Adrenal gland (tissue), 19 donors: ENCODE measurements at places on chromosomes 3 and 15. TPM values are rescaled to one million over a fixed set of nuclear protein-coding genes. Genes with fewer than 3 reads are reported as not detected.

The LRRC15 gene
- 0.08 TPM for polyA plus RNA-seq

DNA sequence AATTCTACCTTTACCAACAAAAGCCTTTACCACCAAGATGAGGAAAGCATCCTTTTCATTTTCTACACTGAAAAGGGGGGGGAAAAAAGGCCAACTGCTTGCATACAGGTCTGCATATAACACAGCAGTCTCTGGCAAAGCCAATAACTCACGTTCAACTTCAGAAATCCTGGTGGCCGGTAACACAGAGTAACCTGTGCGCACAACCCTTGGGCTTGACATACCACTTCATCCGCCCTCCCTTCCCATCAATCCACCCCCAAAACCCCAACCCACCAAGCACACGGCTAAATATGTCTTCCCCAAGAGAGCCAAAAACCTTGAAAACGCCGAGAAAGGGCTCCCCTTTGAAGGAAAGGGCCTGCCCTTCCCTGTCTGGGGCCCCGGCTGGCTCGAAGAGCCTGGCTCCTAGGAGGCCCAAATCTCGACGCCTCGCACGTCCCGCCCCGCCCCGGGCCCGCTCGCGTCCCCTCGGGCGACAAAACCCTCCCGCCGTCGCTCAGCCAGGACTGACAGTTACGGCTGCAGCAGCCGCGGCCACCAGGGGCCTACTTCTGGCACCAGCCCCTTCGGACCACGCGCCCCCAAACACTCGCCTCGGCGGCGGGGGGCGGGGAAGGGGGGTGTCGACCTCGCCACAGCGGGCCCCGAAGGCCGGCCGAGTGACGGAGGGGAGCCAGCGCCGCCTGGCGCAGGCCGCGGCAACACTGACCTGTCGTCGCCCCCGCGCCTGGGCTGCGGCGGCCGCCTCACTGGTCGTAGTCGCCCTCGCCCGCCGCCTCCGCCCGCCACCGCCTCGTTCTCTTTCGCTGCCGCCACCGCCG is 835 bp downstream of the UBE3A start:
- H3K27me3 ChIP-seq = no peaks in the 10 kb centered on the region
- peak; percentile 49 for DNase-seq
- H3K27ac ChIP-seq = peak overlapping the region; percentile 99
- peak overlapping the region; percentile 75 for H3K4me3 ChIP-seq
- H3K4me1 ChIP-seq = peaks cover 10% of the 10 kb centered on the region

- no peak for DNase-seq
- H3K4me3 ChIP-seq = no peak overlapping the region
- H3K27ac ChIP-seq = no peak overlapping the region
- H3K27me3 ChIP-seq = no peaks in the 10 kb centered on the region
These were observed 116.5 kb downstream of the EEFSEC start for GRCh38 chr3:128269796-128270195.

The MESP1 gene
- polyA plus RNA-seq = 11.7 TPM

DNA sequence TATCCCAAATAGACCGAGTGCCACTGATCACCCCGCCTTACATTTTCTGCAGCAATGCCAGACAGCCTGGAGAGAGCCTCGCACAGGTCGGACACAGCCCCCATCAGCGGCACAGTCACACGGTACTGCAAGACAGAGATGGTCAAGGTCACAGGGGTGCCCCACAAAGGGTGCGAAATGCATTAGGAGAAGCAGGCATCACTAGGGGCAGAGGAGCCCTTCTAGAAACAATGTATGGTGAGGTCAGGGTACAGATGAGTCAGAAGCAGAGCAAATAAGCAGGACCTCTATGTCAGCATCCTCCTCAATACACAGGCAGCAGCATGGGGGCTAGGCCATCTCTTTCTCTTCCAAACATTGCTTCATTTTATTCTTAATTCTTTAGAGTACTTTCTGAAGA is 21.5 kb upstream of the C3orf62 start:
- peaks cover 9% of the 10 kb centered on the region for H3K4me1 ChIP-seq
- no peaks in the 10 kb centered on the region for H3K27me3 ChIP-seq
- peaks cover 95% of the 10 kb centered on the region for H3K36me3 ChIP-seq
- DNase-seq = no peak
- no peak overlapping the region for H3K27ac ChIP-seq
- H3K4me3 ChIP-seq = no peak overlapping the region

GRCh38 chr3:38644016-38644661 is 5.3 kb downstream of the SCN5A start:
- peaks cover 5% of the 10 kb centered on the region for H3K4me1 ChIP-seq
- peak; percentile 1 for DNase-seq
- no peak overlapping the region for H3K4me3 ChIP-seq
- H3K27me3 ChIP-seq = peaks cover 20% of the 10 kb centered on the region
- no peaks in the 10 kb centered on the region for H3K36me3 ChIP-seq

The STRA6 gene
- 9.4 TPM for polyA plus RNA-seq

- H3K27me3 ChIP-seq = no peaks in the 10 kb centered on the region
- no peak for DNase-seq
- no peaks in the 10 kb centered on the region for H3K36me3 ChIP-seq
- no peaks in the 10 kb centered on the region for H3K4me1 ChIP-seq
- no peak overlapping the region for H3K27ac ChIP-seq
These were observed 15.4 kb downstream of the TMEM44 start for GRCh38 chr3:194617827-194618226.

- H3K27ac ChIP-seq = no peak overlapping the region
- no peaks in the 10 kb centered on the region for H3K4me1 ChIP-seq
- H3K27me3 ChIP-seq = no peaks in the 10 kb centered on the region
- H3K36me3 ChIP-seq = no peaks in the 10 kb centered on the region
These were observed 31.4 kb upstream of the FAN1 start for GRCh38 chr15:30872341-30872748.

DNA sequence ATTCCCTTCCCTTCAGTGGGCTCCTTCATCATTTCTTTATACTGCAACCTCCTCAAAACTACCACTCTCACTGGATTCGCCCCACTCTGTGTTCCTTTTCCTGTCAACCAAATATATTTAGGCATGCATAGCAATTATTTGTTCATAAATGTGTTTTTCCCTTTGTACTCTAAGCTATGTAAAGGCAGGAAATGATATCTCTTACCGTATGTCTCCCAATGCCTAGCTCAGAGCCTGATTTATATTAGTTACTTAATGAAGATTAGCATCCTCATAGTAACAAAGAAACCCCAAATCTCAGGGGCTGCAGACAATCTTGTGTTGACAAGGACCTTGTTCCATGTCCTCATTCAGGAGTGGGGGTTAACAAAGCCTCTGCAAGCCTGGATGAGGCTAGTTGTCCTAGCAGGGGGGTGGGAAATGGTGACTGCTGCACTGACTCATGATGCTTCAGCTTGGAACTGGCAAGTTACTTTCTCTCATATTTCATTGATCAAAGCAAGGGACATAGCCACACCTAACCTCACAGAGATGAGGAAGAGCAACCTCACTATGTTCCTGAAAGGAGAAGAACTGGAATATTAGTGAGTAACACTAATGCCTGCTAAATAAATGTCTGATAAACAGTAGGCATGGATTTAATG is 15.2 kb downstream of the PHLDB2 start:
- DNase-seq = no peak
- no peaks in the 10 kb centered on the region for H3K4me1 ChIP-seq
- no peak overlapping the region for H3K27ac ChIP-seq
- H3K27me3 ChIP-seq = no peaks in the 10 kb centered on the region
- no peaks in the 10 kb centered on the region for H3K36me3 ChIP-seq

The GOLGA6A gene
- polyA plus RNA-seq = 0.03 TPM

The LMAN1L gene
- 0.88 TPM for polyA plus RNA-seq

DNA sequence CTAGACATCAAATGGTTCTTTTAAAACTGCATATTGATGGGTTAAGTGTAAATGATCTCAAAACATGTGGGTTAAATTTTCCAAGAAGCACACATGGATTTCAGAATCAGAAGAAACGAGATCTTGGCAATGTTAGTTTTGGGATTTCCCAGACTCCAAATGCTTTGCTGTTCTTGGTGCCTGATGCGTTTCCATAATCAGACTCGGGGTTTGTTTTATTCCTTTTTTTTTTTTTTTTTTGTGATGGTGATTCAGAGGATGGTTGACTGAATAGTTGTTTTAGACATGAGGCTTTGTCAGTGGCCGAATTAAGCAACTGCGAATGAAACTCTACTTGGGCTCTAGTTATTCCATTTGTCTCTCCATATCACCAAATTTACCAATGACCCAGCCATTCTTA is 52.2 kb upstream of the FAM98B start:
- H3K27ac ChIP-seq = no peak overlapping the region
- H3K36me3 ChIP-seq = no peaks in the 10 kb centered on the region
- no peaks in the 10 kb centered on the region for H3K27me3 ChIP-seq
- DNase-seq = no peak

- no peak overlapping the region for H3K4me3 ChIP-seq
- H3K27ac ChIP-seq = no peak overlapping the region
- no peaks in the 10 kb centered on the region for H3K4me1 ChIP-seq
- no peaks in the 10 kb centered on the region for H3K27me3 ChIP-seq
- DNase-seq = no peak
These were observed 656.6 kb upstream of the ADAMTS9 start for GRCh38 chr3:65344444-65344843.

The C3orf49 gene
- polyA plus RNA-seq = not detected

- H3K4me1 ChIP-seq = no peaks in the 10 kb centered on the region
- DNase-seq = no peak
- no peaks in the 10 kb centered on the region for H3K36me3 ChIP-seq
- H3K4me3 ChIP-seq = no peak overlapping the region
- H3K27ac ChIP-seq = no peak overlapping the region
- H3K27me3 ChIP-seq = peaks cover 8% of the 10 kb centered on the region
These were observed 144.5 kb downstream of the MEX3B start for GRCh38 chr15:81901319-81901718.

DNA sequence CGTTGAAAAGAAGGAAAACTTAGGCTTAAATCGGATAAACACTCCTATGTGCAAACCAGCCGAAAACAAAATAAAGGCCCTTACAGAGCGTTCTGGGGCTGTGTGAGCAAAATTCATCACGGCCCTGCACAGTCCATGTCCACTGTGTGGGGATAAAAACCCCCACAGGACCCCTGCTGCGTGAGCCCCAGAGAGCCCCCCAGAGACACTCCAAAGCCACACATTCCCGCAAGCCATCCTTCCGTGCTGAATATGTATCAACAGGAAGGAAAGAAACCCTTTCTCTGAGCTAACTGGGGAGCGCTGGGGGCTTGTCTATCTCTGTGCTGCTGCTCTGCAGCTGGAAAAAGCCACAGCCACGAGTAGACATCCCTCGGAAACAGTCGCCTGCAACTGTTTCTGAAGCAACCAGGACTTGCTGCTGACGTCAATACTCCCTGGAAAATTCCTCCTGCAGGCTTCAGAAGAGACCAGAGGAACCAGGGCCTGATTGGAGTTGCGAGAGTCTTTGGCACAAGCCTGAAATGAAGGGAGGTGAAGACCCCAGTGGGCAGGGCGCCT is 72.7 kb downstream of the NUP210 start:
- no peak overlapping the region for H3K27ac ChIP-seq
- no peaks in the 10 kb centered on the region for H3K36me3 ChIP-seq
- DNase-seq = no peak
- no peaks in the 10 kb centered on the region for H3K27me3 ChIP-seq
- no peaks in the 10 kb centered on the region for H3K4me1 ChIP-seq

- no peaks in the 10 kb centered on the region for H3K36me3 ChIP-seq
- no peak overlapping the region for H3K27ac ChIP-seq
- peak; percentile 30 for DNase-seq
- H3K27me3 ChIP-seq = no peaks in the 10 kb centered on the region
These were observed 40.1 kb downstream of the TMEM44 start for GRCh38 chr3:194592798-194593752.

The ARPIN gene
- 5.6 TPM for polyA plus RNA-seq

The C3orf20 gene
- polyA plus RNA-seq = not detected

- no peaks in the 10 kb centered on the region for H3K27me3 ChIP-seq
- H3K4me1 ChIP-seq = no peaks in the 10 kb centered on the region
- DNase-seq = no peak
- H3K27ac ChIP-seq = no peak overlapping the region
- no peaks in the 10 kb centered on the region for H3K36me3 ChIP-seq
These were observed 48.7 kb upstream of the SKOR1 start for GRCh38 chr15:67776600-67776999.

GRCh38 chr3:125134952-125135351 is 77.6 kb downstream of the SLC12A8 start:
- no peaks in the 10 kb centered on the region for H3K36me3 ChIP-seq
- no peaks in the 10 kb centered on the region for H3K27me3 ChIP-seq
- no peak overlapping the region for H3K4me3 ChIP-seq
- H3K4me1 ChIP-seq = peaks cover 4% of the 10 kb centered on the region
- no peak for DNase-seq
- no peak overlapping the region for H3K27ac ChIP-seq

DNA sequence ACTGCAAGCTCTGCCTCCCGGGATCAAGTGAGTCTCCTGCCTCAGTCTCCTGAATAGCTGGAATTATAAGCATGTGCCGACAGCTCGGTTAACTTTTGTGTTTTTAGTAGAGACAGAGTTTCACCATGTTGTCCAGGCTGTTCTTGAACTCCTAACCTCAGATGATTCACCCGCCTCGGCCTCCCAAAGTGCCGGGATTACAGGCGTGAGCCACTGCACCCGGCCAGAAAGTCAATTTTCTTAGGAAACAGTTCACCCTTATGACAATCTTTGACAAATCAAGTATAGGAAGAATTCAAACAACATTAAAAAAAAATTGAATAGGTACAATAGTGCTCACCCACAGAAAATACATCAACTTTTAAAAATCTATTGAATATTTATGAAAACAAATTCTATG is 23.6 kb upstream of the DUT start:
- no peaks in the 10 kb centered on the region for H3K4me1 ChIP-seq
- no peak for DNase-seq
- H3K27me3 ChIP-seq = no peaks in the 10 kb centered on the region
- no peaks in the 10 kb centered on the region for H3K36me3 ChIP-seq
- H3K27ac ChIP-seq = no peak overlapping the region
- no peak overlapping the region for H3K4me3 ChIP-seq
